ENCODE measurements at places on chromosomes 13 and 19.

GRCh38 chr19:32287811-32288227 lies 57.6 kb upstream of the ZNF507 start:
- DNase-seq = no peak

GRCh38 chr13:49113526-49114286 lies 106.4 kb upstream of the MLNR start:
- no peak for DNase-seq

DNA sequence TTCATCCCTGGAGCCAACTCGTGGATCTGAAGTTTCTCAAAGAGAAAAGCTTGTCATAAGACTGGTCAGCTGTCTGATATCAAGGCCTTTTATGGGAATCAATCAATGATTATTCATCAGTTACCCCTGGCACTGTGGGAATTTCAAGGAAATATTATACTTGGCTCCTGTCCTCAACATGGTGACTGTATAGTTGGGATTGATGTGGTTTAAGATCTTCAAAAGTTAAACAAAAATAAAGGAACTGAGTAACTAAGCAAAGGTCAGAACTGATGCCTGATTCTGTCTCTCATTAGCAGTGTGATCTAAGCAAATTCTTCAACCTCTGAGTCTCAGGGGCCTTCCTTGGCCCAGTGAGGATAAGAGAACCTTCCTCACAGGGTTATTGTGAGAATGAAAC lies 22.2 kb upstream of the SERPINE3 start:
- DNase-seq = no peak

DNA sequence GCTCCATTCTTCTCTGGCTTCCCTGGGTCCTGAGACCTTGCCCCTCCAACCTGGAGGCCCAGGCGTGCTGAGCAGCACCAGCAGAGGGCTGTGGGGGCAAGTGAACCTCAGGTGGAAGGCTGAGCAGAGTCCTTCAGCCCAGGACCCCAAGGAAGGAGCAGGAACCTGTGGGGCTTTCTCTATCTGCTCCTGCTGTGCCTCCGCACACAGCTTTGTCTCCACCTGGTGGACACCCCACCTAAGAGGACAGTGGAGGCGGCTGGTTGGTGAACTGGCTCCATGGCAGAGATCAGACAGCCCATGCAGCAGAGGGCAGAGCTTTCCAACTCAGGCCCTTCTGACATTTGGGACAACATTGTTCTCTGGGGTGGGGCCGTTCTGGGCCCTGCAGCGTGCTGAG lies 19.7 kb downstream of the ZFR2 start:
- DNase-seq = no peak

GRCh38 chr13:113882716-113883115 lies 18.8 kb upstream of the GAS6 start:
- DNase-seq = no peak

- DNase-seq = no peak
These were observed at the start of gene ADAMTSL5 for GRCh38 chr19:1512671-1513498. Gene ADAMTSL5, minus strand, starts transcription at chr19:1513019. Its CDS starts 2,076 bp downstream, at chr19:1510943.

GRCh38 chr13:51844862-51845573 lies at the start of gene TMEM272:
Gene TMEM272, minus strand, starts transcription at chr13:51845177. Its CDS starts 6,647 bp downstream, at chr13:51838530.
- peak; percentile 15 for DNase-seq

DNA sequence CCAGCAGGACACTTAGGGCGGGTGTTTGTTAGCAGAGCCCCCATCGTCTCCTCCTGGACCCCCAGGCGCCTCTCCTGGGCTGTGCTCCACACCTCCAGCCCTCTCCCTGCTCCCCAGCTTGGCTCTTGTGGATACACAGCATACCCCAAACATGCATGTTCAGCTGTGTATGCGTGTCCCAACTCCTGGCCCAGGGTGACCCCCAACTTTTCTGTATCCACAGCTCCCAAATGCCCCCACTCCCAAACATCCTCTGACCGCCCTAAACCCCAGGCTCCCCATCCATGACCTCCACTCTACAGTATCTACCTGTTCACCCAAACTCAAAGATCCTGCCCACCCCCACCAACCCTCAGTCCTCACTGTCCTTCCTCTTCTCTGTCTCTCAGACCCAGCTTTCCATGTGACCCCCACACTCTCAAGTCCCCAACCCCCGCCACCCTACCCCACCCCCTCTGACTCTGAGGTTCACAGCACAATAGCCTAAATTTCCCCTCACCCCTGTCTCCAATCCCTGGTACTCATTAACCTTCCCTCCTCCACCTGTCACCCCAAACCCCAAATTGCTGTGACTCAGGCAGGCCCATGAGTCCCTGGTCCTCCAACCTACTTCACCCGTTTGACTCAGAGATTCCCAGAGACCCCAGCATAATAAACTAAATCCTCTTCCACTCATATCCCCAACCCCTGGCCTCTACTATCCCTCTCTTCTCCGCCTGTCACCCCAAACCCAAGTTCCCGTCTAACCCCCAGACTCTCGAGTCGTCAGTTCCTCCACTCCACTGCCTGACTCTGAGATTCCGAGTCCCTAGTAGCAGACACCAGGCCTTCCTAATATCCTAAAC lies 968 bp downstream of the UBE2M start:
- no peak for DNase-seq

GRCh38 chr13:82011355-82011754 lies 1670.4 kb upstream of the SPRY2 start:
- no peak for DNase-seq

GRCh38 chr19:39211731-39212374 lies 7.8 kb upstream of the SYCN start:
- DNase-seq = no peak

- no peak for DNase-seq
These were observed 1.9 kb downstream of the C2CD4C start for GRCh38 chr19:406971-407510.

GRCh38 chr13:47190696-47191305 lies 293.9 kb upstream of the HTR2A start:
- DNase-seq = no peak

DNA sequence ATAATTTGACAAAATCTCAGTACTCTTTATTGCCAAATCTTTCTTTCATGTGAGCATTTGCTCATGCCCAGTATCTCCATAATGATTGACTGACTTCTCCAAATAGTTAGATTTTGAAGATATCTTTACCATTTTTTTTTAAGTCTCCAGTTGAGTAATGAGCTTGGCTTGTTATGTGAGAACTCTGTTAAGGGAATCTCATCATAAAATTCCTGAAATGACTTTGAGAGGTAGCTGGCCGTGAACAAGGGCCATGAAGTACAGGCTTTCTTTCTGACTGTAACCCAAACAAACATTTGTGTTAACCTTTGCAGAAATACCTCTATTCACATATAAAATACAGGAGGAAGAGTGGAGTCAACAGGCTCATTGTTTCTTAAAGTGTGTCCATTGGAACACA lies 449.7 kb downstream of the IRS2 start:
- DNase-seq = no peak

GRCh38 chr19:2255982-2256685 lies at the start of gene JSRP1:
Gene JSRP1, minus strand, starts transcription at chr19:2256417. Its CDS starts 1,103 bp downstream, at chr19:2255314.
- no peak for DNase-seq

DNA sequence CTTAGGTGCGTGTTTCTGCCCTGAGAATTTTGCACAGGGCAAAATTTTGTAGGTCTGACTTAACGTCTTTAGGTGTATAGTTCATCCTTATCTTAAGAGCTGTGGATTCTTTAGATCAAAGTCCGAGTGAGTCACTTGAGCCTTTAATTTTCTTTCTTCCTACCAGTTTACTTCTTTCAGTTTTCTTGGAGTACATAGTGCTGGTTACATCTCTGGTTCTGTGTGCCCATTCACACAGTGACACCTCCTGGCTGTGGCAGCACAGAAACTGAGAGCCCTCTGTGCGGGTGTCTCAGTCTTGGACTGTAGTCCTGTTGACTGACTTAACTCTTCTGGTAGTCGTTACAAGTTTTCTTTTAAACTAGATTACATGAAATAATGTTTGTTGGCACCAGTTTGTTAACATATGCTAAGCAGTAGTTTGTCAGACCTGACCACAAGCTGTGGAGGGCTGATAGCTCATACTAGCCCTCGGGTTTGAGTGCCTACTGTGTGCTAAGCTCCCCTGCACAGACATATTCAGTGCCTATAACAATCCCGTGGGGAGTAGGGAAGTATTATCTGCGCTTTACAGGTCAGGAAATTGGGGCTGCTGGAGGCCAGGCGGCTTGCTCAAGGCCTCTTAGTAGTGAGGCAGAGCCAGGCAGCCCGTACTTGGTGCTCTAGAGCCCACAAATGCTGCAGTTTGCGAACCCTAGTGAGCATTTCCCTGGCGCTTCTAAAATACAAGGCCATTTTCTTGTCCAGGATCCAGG lies 1.6 kb downstream of the GATAD2A start:
- no peak for DNase-seq

GRCh38 chr19:12922959-12923358 lies 3.9 kb upstream of the SYCE2 start:
- DNase-seq = no peak

DNA sequence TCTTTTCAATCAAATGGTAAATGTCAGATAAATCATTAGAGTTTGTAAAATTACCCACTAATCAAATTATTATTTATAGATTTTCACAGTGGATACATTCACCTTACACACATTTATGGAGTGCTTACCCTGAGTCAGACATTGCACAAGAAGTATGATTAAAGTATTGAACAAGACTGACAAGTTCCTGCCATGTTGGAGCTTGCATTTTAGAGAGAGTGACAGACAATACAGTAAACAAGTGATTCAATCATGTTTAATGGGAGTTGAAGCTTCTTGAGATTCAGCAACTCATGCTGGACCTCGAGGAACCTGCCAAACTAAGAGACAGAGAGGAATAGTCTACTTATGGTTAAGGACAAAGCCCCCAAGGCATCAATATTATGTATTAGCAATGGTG lies 487.8 kb downstream of the PCDH17 start:
- DNase-seq = no peak

GRCh38 chr19:39833160-39833463 lies 850 bp downstream of the DYRK1B start:
- no peak for DNase-seq

DNA sequence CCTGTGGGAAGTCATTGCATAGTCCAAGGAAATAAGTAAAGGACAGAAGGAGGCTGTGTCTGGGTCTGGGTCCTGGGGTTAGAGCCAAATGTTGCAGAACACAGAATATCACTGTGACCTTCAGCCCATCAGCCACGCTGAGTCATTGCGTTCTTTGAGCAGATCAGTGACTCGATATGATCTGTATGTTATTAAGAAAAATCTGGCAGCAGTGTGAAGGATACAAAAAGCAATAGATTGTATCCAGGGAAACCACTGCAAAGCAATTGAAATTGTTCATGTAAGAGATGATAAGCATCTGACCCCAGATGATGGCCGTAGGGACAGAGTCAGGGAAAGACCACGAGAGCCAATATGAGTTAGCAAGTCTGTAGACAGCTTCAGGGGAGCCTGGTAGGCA lies 1575.1 kb upstream of the SLC10A2 start:
- DNase-seq = no peak

DNA sequence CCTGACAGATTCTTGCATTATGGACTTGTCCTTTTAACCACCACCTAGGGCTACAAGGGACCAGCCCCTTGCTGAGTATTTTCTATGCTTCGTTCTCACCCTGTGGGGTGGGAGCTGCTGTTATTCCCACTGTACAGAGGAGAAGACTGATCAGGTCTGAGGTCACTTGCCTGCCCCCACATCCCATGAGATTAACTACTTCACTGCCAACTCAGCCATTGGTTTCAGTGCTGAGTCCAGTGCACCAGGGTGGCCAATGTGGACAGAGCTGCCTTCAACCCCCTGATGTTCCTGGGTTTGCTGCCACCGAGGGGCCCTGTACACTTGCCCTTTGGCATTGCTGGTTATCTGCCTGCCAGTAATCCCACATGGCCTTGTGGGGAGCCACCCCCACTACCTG lies 6.9 kb downstream of the PRKACA start:
- no peak for DNase-seq

DNA sequence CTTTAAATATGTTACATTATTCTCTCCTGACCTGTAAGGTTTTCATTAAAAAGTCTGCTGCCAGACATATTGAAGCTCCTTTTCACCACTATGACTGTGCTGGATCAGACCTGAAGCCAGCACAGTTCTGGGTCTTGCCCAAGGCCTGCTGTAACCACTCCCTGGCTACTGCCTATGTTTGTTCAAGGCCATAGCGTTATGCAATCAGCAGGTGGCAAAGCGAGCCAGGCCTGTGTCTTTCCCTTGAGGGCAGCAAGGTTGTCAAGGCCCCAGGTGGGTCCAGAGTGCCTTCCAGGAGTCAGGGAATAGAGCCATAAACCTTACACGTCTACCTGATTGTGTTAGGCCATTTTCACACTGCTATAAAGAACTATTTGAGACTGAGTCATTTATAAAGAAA lies 496.8 kb upstream of the PCDH9 start:
- no peak for DNase-seq

DNA sequence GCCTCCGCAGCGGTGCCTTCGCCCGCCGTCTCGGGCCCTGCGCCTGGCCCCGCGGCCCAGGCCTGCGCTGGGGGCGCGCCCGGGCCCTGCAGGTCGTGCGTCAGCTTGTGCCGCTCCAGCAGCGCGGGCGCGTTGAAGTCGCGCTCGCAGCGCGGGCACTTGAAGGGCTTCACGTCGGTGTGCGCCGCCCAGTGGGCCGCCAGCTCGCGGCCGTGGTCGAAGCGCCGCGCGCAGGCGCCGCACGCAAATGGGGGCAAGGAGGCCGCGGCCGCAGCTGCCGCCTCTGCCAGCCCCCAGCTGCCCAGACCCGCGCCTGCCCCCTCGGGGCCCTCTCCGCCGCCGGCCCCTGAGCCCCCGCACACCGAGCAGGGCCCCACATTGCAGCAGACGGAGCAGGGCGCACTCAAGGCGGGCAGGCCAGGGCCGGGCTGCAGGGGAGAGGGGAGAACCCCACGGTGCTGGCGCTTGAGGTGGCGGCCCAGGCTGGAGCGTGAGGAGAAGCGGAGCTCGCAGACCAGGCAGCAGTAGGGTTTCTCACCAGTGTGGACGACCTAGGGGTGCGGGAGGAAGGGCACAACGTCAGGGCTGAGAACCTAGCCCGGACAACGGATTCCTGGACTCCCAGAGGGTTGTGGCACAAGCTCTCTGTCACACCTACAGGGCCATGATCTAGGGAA lies 6.1 kb downstream of the FIZ1 start:
- DNase-seq = no peak

GRCh38 chr13:103055166-103055565 lies 11.1 kb downstream of the SLC10A2 start:
- DNase-seq = no peak

GRCh38 chr19:33690378-33691029 lies 68.8 kb downstream of the CHST8 start:
- no peak for DNase-seq

DNA sequence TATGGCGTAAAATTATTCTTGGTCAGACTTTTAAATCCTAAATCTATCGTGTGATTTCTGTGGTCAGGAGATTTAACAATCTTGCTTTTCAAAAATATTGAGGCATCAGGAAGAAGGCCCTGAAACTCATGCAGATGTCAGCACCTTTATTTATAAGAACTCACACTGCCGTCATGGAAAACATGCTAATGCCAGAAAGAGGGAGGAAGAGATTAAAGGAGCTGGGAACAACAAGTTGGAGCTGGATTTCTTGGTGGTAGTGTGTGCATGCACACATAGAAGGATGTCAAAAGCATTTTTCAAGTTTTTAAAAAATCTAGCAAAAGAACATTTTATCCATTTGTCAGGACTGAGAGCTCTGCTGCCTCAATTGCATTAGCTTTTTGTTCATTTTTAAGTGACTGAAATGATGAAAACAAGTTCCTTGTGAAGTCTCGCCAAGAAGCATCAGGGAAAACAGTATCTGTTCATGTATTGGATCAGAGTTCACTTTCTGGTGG lies 342.5 kb downstream of the SPRY2 start:
- DNase-seq = no peak
